ENCODE measurements at places on chromosomes 6 and 20.

DNA sequence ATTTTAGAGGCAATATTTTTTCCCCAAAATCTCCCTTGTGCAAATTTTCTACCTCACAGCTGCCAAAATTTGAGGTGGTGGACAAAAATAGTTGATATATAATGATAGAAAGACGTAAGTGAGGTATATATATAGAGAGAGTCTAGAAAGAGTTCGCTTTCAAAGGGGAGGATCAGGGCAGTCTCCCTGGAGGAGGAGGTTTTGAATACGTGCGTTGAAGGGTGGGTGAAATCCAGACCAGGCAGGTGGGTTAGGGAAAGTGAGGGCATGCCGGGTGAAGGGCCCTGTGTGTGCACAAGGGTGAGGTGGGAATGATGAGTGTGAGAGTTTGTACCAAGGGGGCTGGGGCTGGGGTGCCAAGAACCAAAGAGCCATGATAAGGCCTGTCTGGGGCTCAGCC, 100.2 kb downstream of the CEBPB start:
- no peak for DNase-seq

DNA sequence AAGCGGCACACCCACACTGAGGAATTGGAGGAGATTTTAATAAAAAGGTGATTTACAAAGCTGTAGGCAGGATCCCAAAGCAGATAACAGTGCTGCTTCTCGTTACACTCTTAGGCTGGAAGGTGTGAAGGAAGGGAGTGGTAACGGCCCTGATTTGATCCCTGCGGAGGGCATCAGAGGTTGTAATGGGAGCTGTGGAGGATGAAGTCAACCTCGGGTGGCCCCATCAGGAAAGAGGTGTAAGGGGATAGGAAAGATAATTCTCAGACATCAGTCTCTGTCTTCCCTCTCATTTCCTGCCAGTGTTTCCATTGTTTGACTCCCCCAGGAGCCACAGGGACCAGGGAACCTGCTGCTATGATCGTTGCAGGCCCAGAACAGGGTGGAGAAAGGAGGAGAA, 245.7 kb upstream of the NOX3 start:
- DNase-seq = no peak

DNA sequence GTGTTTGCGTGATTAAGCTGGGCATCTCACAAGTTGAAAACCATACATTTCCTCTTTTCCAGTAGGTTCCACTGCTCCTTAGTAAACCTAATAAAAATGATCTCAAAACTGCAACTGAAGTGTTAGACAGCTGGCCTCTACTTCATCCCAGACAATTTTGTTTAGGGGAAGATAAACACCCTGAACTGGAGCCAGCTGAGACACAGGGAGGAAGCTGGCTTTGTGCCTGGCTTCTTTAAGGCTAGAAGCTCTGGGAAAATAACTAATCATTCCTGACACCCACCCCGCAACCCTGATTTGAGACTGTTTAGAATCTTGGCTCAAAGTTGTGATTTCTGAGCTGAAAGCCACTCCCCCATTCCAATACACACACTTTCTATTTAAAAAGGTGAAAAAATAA, 11.6 kb downstream of the PTPRT start:
- no peak for DNase-seq

DNA sequence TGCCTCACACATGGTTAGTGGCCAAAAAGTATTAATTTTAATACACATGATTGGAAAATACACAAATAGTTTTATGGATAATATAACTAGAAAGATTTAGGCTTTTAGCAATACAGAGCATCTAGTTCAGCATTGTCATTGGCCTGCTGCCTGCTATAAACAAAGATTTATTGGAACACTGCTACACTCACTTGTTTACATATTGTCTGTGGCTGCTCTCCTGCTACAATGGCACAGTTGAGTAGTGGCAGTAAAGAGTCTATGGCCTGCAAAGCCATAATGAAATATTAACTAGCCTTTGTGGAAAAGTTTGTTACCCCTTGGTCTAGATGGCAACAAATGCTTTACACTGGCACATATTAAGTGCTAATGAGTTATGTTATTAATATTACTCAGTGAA, 37.8 kb downstream of the ZNF451 start:
- DNase-seq = no peak

DNA sequence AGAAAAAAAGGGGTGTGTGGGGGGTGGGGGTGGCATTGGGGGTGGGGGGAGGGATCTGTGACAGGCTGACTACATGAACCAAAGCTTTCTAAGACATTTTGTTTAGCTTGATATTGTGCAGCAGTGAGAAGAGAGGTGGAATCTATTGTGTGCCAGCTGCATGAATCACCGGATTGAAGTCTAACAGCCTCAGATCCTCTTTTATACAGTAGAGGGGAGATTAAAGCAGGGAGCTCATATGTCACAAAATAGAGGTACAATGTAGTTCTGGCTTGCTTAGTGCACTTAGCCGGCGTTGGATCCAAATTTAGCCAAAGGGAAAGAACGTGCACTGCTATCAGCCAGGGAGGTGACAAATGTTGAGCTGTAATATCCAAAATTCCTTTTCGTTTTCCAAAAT, 404.2 kb upstream of the CITED2 start:
- no peak for DNase-seq

DNA sequence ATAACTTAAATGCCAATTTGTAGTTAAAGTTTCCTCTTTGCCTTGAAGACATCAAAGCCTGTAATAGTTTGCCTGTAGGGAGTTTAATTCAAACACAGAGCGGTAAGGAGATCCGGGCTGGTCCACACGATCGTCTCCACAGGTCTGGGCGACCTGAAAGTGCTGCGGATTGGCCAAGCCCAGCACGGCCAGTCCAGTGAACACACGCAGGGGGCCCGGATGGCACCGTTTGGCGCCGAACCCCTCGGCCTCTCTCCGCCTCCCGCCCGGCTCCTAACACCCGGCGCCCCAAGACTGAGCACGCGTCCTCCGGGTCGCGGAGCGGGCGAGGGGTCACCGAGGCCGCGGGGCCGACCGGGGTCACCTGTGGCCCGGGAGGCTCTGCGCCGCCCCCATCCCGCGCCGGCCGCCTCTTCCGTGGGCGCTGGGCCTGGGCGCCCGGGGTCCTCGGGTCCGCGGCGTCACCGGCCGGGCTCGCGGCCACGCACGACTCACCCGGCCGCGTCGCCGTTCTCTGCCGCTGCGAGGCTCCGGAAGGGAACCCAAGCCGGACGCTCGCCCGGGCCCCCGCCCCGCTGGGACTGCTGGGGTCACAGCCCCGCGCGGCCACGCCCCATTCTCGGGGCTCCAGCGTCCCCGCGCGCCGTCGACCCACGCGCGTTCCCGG, 481 bp downstream of the SERPINB6 start:
- no peak for DNase-seq

GRCh38 chr6:24720131-24720603, 1.2 kb upstream of the C6orf62 start:
- DNase-seq = peak; percentile 77

GRCh38 chr6:83879746-83880145, 20.3 kb downstream of the CYB5R4 start:
- no peak for DNase-seq

- no peak for DNase-seq
Observed at GRCh38 chr6:87655824-87656223, 46.2 kb downstream of the AKIRIN2 start.

- no peak for DNase-seq
Observed at GRCh38 chr6:4103929-4104328, 25.0 kb upstream of the FAM217A start.

DNA sequence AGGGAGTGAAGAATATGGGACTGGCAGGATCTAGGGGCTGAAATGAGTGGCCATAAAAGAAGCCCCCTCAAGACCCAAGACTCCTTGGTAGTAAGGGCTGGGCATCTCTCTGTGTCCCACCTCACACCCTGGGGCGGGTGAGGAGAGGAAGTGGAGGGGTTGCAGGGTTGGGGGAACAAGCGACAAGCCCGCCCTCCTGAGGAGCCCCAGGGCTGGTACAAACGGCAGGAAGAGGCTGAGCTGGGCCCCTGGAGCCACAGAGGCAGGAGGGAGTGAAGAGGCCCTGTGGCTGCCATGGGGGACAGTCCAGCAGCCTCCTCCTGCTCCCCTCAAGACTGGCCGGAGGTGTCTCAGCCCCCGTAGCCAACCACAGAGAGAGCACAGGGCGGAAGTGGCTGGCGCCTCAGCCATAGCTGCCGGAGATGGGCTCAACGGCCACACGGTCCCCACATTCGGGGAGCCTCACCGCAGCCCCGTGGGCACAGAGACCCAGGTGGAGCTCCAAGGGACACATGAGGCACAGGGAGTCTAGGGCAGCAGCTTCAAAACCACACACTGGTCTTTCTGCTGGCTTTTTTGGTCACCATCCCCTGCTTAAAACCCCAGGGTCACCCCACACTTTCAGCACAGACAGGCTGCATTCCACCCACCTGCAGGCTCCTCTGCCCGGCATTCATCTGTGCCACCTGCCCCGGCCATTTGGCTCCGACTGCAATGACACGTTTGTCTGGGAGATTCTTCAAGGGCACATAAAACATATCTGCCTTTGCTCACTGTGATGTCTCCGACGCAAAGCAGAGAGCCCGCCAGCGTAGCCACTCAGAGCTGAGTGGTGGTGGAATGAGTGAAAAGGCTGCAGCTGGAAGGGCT, 524 bp downstream of the C20orf203 start:
- peak; percentile 51 for DNase-seq

DNA sequence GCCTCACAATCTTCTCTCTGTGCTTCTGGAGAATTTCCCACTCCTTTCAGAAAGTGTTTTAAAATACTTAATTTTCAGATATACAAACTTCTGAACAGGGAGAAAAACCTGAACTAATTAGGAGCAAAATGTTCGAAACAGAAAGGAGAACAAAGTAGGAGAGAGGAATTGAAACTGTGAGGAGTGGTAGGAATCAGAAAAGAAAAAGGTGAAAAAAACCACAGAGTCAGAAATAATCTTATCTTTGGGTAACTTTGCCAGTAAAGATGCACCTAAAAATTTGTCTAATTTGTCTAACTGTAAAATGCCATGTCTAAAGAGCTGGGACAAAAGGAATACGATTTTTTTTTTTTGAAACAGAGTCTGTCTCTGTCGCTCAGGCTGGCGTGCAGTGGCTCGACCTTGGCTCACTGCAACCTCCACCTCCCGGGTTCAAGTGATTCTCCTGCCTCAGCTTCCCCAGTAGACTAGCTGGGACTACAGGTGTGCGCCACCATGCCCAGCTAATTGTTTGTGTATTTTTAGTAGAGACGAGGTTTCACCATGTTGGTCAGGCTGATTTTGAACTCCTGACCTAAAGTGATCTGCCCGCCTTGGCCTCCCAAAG, 4.7 kb upstream of the RIPOR2 start:
- no peak for DNase-seq

DNA sequence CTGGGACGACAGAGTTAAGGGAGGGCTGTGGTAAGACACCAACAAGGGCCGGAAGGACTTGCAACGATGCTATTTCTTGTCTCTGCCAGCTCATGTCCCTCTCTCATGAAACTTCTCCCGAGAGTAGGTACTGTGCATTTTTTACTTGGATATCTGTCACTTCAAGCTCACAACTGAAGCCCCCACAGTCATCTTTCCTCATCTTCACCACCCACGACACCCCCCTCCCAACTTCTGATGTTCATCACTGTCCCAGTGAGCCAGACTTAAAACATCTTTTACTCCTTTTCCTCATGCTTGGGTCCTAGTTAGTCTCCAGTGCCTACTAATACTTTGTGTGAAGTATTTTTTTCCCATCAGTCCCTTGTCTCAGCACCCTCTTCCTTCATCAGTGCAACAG, 34.6 kb upstream of the SRPK1 start:
- DNase-seq = no peak

GRCh38 chr6:15626878-15627674, 35.8 kb downstream of the DTNBP1 start:
- DNase-seq = no peak

Measured in bone marrow (tissue), 2 donors.